ENCODE measurements at places on chromosomes 12 and 14.

GRCh38 chr14:79836577-79836976 is 374.7 kb downstream of the DIO2 start:
- no peak overlapping the region for H3K4me3 ChIP-seq
- no peaks in the 10 kb centered on the region for H3K27me3 ChIP-seq
- no peaks in the 10 kb centered on the region for H3K36me3 ChIP-seq
- DNase-seq, result peak; percentile 20
- no peak overlapping the region for H3K27ac ChIP-seq

DNA sequence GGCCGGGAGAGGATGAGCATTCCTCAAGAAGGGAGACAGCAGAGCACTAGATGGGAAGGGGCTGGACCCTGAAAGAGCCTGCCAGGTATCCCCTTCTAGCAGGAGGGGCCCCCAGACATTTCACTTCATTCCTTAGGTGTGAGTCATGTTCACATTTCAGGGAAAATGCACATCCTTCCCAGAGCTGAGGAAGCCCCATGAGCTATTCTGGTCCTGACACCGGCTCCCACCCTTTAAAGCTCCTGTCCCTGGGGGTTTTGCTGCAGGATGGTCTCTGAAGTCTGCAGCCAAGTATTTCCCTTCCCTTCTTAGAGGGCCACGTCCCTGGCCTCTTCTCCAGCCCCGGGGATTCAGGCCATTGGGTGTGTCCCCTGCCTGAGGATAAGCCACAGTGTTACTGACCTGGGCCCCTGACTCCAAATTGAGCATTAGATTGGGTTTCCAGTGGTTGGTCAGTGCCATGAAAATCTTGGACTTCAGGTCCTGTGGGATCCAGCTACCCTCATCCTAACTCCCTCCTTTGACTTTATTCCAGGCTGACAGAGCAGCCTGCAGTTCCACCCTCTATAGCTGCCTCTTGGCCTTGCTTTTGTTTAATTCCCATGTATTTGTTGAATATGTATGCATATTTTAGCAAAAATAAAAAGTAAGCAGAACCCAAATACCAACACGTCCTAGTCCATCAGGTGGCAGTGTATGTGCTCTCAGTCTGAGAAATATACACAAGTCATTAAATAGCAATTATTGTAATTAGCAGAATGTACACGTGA is 267.1 kb downstream of the CACNA1C start:
- H3K4me3 ChIP-seq, result no peak overlapping the region
- H3K36me3 ChIP-seq, result no peaks in the 10 kb centered on the region
- no peaks in the 10 kb centered on the region for H3K27me3 ChIP-seq
- peaks cover 13% of the 10 kb centered on the region for H3K4me1 ChIP-seq
- H3K27ac ChIP-seq, result peak overlapping the region; percentile 4

- H3K36me3 ChIP-seq, result no peaks in the 10 kb centered on the region
- H3K27me3 ChIP-seq, result no peaks in the 10 kb centered on the region
- no peaks in the 10 kb centered on the region for H3K4me1 ChIP-seq
- H3K4me3 ChIP-seq, result no peak overlapping the region
Measured at GRCh38 chr12:126384026-126384564, 1318.9 kb downstream of the AACS start.

DNA sequence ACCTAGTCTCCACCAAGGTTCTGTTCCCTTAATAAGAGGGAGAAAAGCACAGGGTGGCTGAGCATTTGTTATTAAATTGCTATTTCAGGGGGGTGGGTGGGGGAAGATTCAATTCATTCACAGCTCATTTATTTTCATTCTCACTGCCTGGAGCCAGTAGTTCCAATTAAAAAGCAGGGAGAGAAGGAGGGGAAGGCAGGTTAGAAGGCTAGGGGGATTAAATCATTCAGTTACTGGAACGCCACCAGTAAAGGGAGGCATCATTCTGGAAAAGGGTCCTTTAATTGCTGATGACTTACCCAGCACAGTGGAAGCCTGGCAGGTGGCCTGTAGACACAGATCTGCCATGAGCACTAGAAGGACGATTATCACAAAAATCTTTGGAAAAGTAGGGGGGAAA is 47.4 kb downstream of the NIN start:
- H3K4me3 ChIP-seq, result no peak overlapping the region
- no peak overlapping the region for H3K27ac ChIP-seq
- H3K36me3 ChIP-seq, result no peaks in the 10 kb centered on the region
- no peak for DNase-seq

DNA sequence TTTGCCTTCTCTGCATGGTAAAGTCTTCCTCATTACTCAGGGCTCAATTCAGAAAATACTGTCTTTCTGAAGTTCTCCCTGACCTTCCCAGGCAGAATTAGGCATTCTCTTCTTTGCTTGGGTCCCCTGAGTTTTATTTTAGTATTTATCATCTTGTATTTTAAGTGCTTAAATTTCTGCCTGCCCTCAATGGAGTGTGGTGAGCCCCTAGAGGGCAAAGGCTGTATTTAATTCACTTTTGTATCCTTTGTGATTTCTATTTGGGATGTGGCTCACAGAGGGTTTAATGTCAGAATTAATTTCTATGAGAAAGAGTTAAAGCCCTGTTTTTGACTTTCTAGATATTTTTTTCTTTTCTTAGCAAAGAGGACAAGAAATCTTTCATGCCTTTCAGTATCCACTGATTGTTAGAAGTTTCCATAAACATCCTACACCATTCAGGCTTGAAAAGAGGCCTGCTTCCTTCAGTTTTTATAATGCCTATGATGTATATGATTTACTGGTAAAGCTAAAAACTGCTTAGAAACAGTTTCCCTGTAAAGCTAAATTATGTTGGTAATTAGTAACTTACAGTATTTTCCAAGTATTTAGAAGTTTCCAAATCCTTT is 55.6 kb upstream of the PTPRB start:
- H3K27ac ChIP-seq, result no peak overlapping the region
- H3K4me1 ChIP-seq, result peaks cover 5% of the 10 kb centered on the region
- peak; percentile 66 for DNase-seq
- H3K27me3 ChIP-seq, result no peaks in the 10 kb centered on the region

DNA sequence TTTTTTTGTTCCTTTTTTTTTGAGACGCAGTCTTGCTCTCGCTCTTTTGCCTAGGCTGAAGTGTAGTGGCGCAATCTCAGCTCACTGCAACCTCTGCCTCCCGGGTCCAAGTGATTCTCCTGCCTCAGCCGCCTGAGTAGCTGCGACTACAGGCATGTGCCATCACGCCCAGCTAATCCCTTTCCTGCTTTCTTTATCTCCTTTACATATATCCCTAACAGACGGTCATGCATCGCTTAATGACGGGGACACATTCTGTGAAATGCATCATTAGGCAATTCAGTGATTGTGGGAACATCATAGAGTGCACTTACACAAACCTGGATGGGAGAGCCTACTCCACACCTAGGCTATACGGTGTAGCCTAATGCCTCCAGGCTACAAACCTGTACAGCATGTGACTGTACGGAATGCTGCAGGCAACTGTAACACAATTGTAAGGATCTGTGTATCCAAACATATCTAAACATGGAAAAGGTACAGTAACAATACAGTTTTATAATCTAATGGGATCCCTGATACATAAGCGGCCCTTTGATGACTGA is 32.8 kb downstream of the NOS1 start:
- H3K36me3 ChIP-seq, result no peaks in the 10 kb centered on the region
- H3K4me1 ChIP-seq, result no peaks in the 10 kb centered on the region
- no peak for DNase-seq
- no peaks in the 10 kb centered on the region for H3K27me3 ChIP-seq
- H3K4me3 ChIP-seq, result no peak overlapping the region

- no peak overlapping the region for H3K4me3 ChIP-seq
- H3K27me3 ChIP-seq, result no peaks in the 10 kb centered on the region
- H3K27ac ChIP-seq, result no peak overlapping the region
- H3K4me1 ChIP-seq, result no peaks in the 10 kb centered on the region
- H3K36me3 ChIP-seq, result peaks cover 12% of the 10 kb centered on the region
- DNase-seq, result no peak
Measured at GRCh38 chr14:39025250-39025809, 77.7 kb downstream of the SEC23A start.

DNA sequence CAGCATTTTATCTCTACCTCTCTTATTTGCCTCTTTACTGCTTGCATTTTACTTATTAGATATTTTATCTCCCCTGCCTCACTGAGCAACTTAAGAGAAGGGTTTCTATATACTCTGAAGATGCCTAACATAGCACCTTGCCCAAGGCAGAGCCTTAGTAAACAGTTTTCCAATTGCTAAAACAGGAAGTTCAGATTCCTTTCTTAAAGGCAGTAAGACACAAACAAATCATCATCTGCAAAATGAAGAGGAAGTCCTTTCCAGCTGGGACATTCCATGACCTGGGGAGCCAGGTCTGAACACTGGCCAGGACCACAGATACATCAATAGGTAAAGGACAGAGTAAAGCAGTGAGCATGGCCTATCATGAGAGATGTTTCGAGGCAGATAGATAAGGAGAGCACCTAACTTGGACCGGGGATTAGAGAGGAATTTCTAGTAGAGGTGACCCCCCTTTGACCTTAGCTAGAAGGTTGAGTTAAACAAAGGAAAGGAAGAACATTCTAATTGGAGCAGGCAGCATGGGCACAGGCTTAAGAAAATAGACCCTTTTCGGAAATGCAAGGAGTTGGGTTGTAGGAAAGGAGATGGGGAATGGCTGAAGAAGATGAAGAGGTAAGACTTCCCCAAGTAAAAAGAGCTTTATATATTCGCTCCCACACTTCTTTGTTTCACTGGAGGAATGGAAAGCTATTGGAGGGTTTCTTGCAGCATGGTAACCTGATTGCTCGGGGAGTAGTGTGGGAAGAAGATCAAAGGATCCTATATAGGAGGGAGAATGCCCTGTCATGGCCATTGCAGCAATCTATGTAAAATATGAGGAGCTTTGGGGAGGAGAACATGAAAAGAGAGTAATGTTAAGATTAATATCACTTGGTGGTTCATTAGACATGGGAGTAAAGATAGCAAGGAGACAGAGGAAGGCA is 94.8 kb downstream of the PHLDA1 start:
- DNase-seq, result no peak
- no peaks in the 10 kb centered on the region for H3K27me3 ChIP-seq
- H3K4me1 ChIP-seq, result peaks cover 23% of the 10 kb centered on the region
- no peak overlapping the region for H3K27ac ChIP-seq
- H3K36me3 ChIP-seq, result no peaks in the 10 kb centered on the region
- no peak overlapping the region for H3K4me3 ChIP-seq

DNA sequence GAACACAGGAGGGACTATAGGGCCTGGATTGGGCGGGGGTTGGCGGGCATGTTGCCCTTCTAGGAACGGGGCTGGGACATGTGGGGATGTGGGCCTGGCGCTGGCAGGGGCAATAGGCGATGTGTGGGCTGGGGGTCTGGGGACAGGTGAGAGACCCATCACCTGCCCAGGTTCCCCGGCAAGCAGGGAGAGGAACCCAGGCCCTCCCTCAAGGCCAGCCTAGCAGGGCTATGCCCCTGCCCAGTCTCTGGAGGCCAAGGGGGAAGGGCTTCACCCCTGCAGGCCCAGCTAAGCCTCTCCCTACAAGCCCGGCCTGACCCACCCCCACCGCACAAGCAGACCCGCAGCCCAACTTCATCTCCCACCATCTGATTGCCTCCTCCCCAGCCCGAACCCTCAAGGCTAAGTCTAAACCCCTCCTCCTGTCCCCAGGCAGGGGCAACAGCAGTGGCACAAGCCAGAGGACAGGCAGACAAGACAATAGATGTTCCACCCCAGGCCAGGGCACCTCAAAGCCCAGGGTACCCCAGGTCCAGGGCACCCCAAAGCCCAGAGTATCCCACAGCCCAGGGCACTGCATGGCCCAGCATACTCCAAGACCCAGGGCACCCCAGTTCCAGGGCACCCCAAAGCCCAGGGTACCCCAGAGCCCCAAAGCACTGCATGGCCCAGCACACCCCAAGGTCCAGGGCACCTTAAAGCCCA is 6.5 kb downstream of the JAG2 start:
- no peak for DNase-seq
- no peak overlapping the region for H3K27ac ChIP-seq
- H3K36me3 ChIP-seq, result no peaks in the 10 kb centered on the region
- H3K4me1 ChIP-seq, result no peaks in the 10 kb centered on the region
- no peaks in the 10 kb centered on the region for H3K27me3 ChIP-seq
- no peak overlapping the region for H3K4me3 ChIP-seq

- H3K4me1 ChIP-seq, result peaks cover 12% of the 10 kb centered on the region
- no peaks in the 10 kb centered on the region for H3K36me3 ChIP-seq
- peak overlapping the region; percentile 64 for H3K4me3 ChIP-seq
Measured at GRCh38 chr12:124217508-124218242, 77.2 kb upstream of the RFLNA start.

DNA sequence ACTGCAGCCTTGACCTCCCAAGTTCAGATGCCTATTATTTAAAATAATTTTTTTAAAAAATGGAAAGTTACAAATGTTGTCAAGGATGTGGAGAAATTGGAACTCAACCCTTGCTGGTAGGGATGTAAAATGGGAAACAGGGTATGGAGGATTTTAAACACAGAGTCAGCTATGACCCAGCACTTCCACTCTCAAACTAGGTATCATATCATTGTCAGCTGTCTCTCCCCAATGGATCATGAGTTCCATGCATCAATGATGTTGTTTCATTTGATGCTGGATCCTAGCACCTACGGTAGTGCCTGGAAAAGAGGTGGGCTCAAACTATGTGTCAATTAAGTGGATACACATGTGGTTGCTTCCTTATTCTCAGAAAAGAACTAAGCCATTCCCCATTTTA is 150.9 kb downstream of the RIMBP2 start:
- H3K27me3 ChIP-seq, result no peaks in the 10 kb centered on the region
- no peak for DNase-seq
- no peak overlapping the region for H3K4me3 ChIP-seq

Data from GM23248 (cell line).